ENCODE measurements at places on chromosomes 7 and 10.
A peak's percentile ranks its signal among the peaks of the same experiment; 100 is the strongest.

DNA sequence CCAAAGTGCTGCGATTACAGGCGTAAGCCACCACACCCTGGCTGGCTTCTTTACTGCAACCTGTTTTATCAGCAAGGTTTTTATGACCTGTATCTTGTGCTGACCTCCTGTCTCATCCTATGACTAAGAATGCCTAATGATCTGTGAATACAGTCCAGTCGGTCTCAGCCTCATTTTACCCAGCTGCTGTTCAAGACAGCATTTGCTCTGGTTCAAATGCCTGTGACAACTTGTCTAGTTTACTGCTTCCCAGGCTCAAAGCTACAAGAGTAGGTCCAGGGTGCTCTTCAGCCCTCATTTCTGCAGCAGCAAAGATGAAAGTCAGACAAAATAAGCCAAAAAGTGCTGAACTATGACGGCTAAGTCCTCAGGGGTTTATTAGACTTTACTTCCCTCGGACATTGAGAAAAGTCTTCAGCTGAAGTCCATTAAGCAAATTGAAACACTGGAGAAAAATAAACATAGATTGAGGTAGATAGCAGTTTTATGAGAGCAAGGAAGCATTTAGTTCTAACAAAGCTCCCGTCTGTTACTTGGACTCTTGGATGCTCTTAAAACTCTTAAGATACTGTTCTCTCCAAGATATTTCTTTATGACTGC is 12.5 kb upstream of the LYZL1 start:
- DNase-seq, result no peak

- DNase-seq, result no peak
Observed at GRCh38 chr7:16234493-16235146, 186.7 kb downstream of the CRPPA start.

DNA sequence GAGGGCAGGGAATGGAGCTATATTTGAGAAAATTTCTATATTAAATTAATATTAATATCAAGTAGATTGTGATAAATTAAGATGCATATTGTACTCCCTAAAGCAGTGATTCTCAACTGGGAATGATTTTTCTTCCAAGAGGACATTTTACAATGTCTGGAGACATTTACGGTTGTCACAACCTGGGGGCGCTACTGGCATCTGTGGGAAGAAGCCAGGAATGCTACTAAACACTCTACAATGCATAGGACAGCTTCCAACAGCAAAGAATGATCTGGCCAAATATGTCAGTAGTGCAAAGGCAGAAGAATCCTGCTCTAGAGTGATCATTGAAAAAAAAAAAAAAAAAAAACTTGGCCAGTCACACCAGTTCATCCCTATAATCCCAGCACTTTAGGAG is 100.0 kb downstream of the LSM5 start:
- no peak for DNase-seq

DNA sequence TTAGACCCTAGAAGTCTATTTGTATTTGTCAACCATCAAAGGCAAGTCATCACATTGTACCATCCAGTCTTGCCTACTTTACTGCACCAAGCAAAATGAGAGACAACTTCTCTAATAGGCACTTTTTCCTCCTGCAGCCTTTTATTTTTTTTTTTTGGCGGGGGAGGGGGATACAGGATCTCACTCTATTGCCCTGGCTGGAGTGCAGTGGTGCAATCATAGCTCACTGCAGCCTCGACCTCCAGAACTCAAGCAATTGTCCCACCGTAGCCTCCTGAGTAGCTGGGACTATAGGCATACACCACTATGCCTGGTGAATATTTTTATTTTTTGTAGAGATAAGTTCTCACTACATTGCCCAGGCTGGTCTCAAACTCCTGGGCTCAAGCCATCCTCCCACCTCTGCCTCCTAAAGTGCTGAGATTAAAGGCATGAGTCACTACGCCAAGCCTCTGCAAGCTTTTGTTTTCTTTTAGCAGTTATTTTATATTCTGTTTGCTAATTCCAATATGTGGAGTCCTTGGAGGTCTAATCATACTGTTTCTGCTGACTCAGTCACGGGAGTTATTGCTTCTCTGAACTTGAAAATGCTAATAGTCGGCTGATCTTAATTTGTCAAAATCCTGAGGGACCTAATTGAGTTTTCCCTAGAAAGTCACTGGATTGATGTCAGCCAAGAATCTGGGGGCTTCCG is 14.2 kb downstream of the KPNA7 start:
- DNase-seq, result no peak

DNA sequence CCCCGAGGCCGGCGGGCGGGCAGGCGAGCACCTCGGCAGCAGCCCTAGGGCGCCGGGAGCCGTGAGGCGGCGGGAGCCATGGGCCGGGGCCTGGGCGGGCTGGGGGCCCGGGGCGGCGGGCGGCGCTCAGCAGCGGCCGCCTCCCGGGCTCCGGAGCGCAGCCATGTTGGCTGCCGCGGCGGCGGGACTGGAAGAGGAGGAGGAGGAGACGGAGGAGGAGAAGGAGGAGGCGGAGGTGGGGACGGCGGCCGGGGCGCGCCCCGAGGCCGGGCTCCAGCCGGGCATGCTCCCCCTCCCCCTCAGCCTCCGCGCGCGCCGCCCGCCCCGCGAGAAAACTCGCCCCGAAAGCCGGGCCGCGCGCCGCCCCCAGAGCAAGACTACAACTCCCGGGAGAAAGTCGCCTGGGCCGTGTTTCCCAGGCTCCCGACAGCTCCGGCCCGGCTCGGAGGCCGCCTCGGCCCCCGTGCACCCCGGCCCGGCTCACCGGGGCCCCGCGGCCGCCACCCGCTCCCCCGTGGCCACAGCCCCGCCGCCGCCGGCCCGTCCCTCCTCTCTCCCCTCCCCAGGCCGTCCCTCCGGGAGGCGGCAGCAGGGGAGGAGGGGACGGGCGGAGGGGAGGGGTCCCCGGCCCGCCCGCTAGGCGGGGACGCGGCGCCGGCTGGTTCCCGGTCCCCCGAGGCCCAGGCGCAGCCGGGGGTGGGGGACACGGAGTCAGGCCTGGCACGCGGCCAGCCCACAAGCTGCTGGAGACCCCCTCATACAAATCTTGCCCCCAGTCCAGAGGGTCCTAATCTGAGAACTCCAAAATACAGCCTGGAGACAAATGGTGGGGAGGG is at the start of gene DLG5:
Gene DLG5 (minus strand): TSS at position 190 of the 836 bp plus-strand sequence. CDS start 235 bp downstream, outside the sequence.
- DNase-seq, result peak; percentile 66

DNA sequence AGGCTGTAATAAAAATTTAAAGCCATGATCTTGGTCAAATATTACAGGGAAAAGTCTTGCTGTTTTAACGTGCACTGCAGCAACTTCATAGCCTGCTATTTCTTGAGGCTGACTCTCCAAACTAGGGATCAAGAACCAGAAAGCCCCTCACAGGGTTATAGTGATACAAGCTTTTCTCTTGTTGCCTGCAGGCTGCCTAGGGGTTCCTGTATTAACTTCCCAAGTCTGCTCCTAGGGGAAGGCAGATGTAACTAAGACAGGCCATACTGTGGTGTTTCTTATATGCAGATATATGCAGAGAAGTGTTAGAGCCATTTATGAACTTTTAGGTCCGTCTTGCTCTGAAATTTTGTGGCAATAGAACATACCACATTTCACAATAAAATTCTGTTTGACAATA is 175.7 kb downstream of the FOXP2 start:
- no peak for DNase-seq

GRCh38 chr7:6167004-6167551 is 105.3 kb downstream of the CYTH3 start:
- no peak for DNase-seq

DNA sequence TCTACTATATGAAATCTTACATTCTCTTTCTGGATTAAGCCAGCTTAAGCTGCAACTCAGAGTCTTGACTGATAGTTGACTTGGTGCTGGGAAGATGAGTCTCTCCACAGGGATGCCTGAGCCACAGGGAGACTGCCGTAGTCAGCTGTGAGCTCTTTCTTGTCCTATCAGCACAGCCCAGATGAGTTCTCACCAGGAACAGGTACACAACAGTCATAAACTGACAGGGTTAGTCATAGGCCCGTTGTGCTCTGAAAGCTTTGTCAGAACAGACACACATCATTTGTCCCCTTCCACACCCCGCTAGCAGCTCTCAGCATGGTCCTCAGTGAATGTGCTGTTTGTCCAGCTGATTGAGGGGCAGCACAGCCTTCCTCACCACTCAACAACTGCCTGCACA is 221.6 kb downstream of the RPS24 start:
- no peak for DNase-seq

- DNase-seq, result no peak
Observed at GRCh38 chr7:40276061-40276460, 141.3 kb downstream of the SUGCT start.

- DNase-seq, result no peak
Observed at GRCh38 chr7:16433568-16434122, 12.3 kb upstream of the CRPPA start.

- DNase-seq, result no peak
Observed at GRCh38 chr7:4182605-4183300, 499.3 kb upstream of the FOXK1 start.

GRCh38 chr7:113812591-113813255 is 106.1 kb downstream of the PPP1R3A start:
- no peak for DNase-seq

GRCh38 chr7:137458399-137458798 is 114.9 kb upstream of the PTN start:
- no peak for DNase-seq

GRCh38 chr10:6221971-6222751 is 19.4 kb downstream of the PFKFB3 start:
- no peak for DNase-seq
